ENCODE measurements at places on chromosomes 4 and X.

GRCh38 chr4:141065872-141066271 is 67.4 kb downstream of the RNF150 start:
- no peak for DNase-seq

DNA sequence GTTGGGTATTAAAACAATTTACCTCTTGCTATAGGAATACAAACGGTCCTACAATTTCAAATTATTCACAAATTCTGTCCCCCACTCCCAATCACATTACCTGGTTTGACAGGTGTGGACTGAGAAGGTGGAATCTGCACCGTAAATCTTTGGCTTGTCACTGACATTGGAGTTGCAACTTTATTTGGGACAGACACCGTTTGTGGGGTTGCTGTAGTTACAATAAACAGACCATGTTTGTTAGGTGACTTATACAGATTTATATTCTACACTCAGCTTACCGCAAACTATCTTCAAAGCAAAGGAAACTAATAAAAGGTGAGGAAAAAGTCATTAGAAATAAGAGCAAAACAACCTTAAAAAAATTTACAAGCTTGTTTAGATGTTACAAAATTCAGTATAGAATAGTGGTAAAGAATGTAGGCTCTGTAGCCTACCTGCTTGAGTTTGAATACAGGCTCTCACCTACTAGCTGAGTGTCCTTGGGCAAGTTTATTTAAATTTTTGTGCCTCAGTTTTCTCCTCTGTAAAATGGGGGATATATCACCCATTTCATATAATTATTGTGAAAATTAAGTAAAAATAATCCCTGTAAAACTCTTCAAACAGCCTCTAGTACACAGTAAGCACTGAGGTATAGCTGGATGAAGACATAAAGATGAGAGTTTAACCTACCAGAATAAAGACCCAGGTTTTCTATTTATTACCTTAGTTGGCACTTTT is 6.1 kb downstream of the TAF9B start:
- DNase-seq = no peak

GRCh38 chrX:21374163-21374993 is at the start of gene CNKSR2:
CNKSR2 (plus strand) TSS chrX:21374418; CDS start chrX:21374898, 480 bp downstream.
- peak; percentile 56 for DNase-seq

DNA sequence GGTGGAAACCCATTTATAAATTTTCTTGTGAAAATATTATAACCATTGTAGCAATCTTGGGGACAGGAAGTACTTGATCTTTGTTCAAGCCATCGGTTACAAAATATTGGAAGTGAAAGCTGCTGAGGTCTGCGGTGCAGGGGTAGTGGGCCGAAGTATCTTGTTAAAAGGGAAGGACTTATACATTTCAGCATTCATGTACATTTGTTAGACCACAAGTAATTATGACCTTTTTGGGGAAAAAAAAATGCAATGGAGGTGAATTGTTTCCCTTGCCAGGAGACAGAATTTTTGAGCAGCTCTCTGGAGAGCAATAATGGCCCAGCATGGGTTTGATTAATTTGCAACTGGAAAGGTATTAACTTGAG is 121.3 kb downstream of the EGF start:
- DNase-seq = peak; percentile 48

DNA sequence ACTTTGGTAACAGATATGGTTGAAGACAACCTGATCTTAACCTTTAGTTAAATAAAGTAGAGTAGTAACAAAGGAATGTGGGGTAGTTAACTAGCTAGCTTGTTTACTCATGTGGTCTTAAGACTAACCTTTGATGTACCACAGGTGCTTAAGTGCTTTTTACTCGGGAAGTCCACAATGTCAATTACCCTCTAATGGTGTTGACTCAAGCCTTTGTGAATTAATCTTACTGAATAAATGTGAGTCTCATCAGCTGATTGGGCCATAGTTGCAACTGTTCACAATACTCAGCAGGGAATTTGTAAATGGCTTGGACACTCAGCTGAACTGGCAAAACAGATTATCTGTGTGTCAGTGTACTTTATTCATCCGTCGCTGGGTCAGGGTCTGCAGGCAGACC is 119.0 kb upstream of the UGT8 start:
- no peak for DNase-seq

DNA sequence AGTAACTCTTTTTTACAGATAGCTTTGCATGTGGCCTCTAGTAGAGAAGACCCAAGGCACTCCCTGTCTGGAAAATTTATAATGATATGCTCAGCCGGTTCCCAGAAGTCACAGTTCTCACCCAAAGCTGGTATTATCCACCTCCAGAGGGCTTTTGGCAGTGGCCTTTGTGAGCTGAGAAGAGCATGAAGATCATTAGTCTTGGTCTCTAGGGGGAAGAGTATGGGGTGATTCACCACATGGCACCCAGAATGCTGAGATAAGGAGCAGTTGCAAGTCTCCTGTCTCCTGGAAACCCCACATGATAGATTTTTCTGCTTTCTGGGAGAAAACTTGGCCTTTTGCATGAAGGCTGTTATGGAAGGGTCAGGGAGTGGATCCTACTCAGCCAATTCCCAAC is 75.4 kb upstream of the PRPS1 start:
- no peak for DNase-seq

- no peak for DNase-seq
Observed at GRCh38 chr4:143085659-143086058, 99.1 kb upstream of the USP38 start.
